Karpas-422 (cell line): ENCODE measurements at places on chromosomes 13 and 19.

GRCh38 chr19:45117167-45117594, 24.2 kb downstream of the PPP1R37 start:
- DNase-seq = peak; percentile 49

DNA sequence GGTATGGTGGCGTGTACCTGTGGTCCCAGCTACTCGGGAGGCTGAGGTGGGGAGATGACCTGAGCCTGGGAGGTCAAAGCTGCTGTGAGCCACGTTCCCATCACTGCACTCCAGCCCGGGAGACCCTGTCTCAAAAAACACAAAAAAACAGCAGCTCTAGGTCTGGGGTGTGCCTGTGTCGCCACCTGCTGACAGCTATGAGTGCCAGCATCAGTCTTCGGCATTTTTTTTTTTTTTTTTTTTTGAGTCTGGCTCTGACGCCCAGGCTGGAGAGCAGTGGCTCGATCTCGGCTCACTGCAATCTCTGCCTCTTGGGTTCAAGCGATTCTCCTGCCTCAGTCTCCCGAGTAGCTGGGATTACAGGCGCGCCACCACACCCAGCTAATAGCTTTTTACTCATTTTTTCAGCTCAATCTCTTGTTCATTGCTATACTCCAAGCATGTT, 10.1 kb downstream of the AP2S1 start:
- DNase-seq = peak; percentile 92

DNA sequence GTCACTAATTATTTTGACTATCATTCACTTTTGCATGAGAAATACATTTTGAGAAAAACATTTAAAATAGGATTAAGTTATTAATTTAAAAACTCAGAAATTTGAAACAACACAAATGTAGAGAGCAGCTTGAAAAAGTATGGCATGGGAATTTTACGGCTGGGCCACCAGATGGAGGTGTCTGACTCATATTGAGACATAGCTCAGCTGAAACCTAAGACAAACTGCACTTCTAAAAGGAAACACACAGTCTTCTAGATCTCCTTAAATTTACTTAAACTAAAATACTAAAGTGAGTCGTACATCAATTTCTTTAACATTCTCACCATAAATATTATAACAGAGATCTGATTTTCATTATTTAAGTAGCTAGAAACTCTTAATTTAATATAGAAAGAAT, 41.9 kb upstream of the POSTN start:
- peak; percentile 55 for DNase-seq

GRCh38 chr19:42440357-42441048, 2.2 kb downstream of the CXCL17 start:
- peak; percentile 94 for DNase-seq

- DNase-seq = no peak
Observed at GRCh38 chr13:31433207-31433606, 233.4 kb downstream of the B3GLCT start.

- DNase-seq = peak; percentile 16
Observed at GRCh38 chr19:56778351-56778750, 62.2 kb downstream of the PEG3 start.

DNA sequence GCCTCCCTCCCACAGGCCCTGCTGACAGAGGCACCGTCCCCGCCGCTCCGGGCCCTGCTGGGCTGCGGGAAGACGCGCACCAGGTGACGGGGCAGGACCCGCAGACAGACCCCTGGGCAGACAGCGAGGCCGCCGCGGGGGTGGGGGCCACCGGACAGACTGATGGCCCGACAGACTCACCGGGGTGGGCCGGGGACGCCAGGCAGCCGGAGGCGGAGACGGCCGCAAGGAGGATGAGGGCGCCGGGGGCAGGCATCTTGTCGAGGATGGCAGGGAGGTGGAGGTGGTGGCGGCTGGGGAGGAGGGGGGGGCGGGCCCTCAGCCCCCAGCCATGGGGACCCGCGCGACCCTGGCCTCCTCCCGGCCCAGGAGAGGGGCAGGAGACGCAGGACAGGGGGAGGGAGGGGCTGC, 309 bp downstream of the LMTK3 start:
- DNase-seq = no peak

GRCh38 chr19:33603377-33603776, 18.4 kb upstream of the CHST8 start:
- DNase-seq = no peak

- DNase-seq = no peak
Observed at GRCh38 chr13:94239135-94239534, 240.3 kb downstream of the DCT start.

GRCh38 chr13:40652588-40652940, 13.9 kb downstream of the FOXO1 start:
- peak; percentile 72 for DNase-seq
